Naive thymus-derived CD8-positive, alpha-beta T cell (primary cell): ENCODE measurements at places on chromosomes 11 and 22. TPM values are rescaled to one million over a fixed set of nuclear protein-coding genes. Genes with fewer than 3 reads are reported as not detected.

FAM181B gene
- total RNA-seq = not detected

GRCh38 chr11:134657631-134658030 lies 245.6 kb upstream of the B3GAT1 start:
- DNase-seq = no peak

DNA sequence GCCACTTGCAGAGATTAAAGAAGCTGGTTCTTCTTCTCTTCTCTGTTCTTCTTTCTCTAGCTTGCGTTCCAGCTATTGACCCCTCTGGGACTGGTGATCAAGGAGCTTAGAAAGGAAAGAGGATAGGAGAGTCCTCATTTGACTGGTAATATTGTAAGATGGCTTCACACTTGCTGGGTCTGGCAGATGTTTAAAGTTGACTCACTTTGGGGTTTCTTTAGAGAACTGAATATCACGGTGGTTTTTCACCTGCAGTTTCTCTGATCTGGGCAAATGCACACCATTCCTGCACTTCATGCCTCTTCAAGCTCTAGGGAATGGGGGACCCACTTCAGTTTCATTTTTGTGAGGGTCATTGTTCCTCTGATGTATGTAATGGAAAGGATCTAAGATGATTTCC lies 41.8 kb upstream of the DEUP1 start:
- no peak for DNase-seq

KBTBD3 gene
- total RNA-seq = 10.5 TPM

NELL1 gene
- total RNA-seq = not detected

DNA sequence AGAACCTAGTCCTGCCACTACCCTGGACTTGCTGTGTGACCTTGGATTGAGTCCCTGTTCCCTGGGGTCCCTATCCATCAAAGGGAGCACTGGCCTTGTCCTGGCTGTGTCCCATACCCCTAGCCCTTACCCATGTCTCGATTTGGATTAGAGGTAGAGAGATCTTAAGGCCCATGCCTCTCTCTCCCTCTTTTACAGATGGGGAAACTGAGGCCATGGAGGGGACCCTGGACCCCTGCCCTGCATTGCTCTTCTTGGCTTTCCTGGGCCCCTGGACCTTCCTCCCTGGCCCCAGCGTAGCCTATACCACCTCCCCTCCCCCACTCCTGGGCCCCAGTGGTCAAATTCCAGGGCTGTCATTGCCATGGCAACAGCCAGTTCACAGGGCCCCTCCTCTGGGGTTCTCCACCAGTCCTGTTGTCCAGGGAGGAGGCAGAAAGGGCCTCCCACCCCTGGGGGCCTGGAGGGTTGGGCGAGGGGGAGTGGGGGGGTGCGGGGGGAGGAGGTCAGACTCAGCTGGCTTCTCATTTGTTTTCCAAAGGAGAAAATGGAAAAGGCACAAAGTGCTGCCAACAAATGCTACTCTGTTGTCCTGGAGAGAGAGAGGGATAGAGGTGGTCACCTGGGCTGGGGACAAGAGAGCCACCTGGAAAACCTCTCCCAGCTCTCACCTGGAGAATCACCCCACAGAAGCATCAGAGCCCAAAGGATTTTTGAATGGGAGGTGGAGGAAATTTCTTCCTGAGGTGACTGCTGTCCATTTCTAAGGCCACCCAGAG lies 23.3 kb downstream of the ARHGEF17 start:
- no peak for DNase-seq

GRCh38 chr22:25081409-25081824 lies 118.2 kb upstream of the CRYBB3 start:
- DNase-seq = no peak

DNA sequence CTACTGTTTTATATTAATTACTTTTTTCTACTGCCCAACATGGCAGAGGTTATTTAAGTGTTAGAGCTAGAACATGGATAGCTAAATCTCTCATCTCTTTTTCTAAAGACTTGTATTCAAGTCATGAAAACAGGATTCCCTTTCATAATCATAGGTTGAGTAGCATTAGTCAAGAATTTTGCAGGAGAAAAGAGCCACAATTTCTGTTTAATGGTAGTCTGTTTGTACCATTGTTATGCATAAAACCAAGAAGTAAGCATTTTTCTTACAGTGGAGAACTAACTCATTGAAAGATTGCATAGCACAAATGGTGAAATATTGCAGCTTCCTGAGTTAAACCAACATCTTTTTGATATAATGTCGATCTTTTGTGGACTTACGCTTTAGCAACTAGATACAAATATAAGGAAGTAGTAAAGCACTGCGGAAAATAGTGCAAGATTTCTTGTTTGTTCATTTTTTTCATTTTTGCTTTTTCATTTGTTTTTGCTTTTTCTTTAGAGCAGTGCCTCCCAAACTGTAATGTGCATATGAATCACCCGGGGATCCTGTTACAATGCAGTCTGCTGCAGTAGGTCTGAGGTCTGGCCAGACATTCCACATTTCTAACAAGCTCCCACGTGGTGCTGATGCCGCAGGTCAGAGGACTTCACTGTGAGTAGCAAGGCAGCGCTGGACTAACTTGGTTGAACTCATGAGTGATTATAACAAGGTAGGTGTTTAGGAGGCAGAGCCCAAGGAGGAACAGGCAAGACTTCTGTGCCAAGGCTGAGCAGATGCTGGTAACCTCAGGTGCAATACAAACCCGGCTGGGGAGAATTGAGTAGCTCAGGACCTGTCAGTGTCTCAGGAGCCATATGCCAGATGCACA lies 4.6 kb downstream of the ETS1 start:
- no peak for DNase-seq

DNA sequence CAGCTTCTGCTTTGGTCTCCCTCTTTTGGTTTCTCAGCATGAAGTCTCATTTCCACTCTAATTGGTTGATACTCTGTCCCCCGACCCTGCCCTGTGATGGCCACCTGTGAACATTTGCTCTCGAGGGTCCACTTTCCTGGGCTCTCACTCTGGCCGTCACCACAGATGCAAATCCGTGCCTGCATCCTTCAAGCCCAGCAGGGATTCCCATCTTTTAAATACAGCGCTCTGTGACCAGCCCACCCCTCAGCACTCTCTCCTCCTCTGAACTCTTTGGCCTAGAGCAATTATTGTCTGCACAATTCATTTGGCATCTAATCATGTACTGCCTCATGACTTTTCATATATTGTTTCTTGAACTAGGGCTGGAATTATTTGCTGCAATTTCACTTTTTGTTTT lies 26.0 kb downstream of the PKNOX2 start:
- DNase-seq = no peak
